Stimulated activated CD4-positive, alpha-beta T cell treated with anti-CD3 and anti-CD28 coated beads, Interleukin-1b, Interleukin-23, amount 100 ng/mL, for 24 hours (primary cell): ENCODE measurements at places on chromosomes 11 and 22.

DNA sequence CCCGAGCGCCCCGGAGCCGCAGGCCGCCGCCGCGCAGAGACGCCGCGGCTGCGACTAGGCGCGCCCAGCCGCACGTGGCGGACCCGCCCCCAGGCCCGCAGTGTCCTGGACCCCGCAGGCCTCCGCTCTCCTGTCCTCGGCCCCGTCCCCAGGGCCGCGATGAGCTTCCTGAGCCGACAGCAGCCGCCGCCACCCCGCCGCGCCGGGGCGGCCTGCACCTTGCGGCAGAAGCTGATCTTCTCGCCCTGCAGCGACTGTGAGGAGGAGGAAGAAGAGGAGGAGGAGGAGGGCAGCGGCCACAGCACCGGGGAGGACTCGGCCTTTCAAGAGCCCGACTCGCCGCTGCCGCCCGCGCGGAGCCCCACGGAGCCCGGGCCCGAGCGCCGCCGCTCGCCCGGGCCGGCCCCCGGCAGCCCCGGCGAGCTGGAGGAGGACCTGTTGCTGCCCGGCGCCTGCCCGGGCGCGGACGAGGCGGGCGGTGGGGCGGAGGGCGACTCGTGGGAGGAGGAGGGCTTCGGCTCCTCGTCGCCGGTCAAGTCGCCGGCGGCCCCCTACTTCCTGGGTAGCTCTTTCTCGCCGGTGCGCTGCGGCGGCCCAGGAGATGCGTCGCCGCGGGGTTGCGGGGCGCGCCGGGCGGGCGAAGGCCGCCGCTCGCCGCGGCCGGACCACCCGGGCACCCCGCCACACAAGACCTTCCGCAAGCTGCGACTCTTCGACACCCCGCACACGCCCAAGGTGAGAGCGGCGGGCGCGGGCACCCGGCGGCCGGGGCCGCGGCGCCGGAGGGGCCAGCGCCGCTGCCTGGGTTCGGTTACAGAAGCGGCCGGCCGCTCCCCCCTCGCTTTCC is 528 bp downstream of the WEE1 start:
- DNase-seq: no peak

DNA sequence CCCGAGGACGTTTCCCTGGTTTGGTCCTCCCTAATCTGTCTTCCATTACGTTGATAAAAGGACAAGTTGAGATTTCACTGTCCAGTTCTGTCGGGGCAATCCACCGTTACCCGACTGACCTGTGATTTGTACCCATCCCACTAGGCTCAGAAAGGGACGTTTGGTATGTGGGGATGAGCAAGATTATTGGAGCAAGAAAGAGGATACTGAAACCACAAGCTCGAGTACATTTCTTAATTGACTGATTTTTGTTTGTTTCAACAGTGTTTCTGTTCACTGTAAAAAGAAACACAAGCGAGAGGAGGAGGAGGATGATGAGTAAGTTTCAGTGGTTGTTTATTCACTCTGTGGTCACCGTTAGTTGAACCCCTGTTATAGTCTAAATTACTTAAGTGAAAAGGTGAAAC is 969 bp downstream of the CCDC117 start:
- DNase-seq: no peak

DNA sequence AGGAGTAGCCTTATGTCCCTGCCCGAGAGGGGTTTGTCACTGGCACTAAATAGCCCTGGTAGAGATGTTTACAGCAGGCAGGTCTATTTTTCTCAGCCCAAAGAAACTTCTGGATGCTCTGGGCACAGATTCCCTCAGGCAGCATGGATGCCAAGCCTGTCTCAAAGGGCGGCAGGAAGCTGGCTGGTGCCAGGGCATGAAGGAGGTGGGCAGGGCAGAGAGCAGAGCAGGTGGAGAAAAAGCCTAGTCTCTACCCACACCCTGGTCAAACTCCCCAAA is 4.1 kb upstream of the GAS2L1 start:
- DNase-seq: no peak

DNA sequence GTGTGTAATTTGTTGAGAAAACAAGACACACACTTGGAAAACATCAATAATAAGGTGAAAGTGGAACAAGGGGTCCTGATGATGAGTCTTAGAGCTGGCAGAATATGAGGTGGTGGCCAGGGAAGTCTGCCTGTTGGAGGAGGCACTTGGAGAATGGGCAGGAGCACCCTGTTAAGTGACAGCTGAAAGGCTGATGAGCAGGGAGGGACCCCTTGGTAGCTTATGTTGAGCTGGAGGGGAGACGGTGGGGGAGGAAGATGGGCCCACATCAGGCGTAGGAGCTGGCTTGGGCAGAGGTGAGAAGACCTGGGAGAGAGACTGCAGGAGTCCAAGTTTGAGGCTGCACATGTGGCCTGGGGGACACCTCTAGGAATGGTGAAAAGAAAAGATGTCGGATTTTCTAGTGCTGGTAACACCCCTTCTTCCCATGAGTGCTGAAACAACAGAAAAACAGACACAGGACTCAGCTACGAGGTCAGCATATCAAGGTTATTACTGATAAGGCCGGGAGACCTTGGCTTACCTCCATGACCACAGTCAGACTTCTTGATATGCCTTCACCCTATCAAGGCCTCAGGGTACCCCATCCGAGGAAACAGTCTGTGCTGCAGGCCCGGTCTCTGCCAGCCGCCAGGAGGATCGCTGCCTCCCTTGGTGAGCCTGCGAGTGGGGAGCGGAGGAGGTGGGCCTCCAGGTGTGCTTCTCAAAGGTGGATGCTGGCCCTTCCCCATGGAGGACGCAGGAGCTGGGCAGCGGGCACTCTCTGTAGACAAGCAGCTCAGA is 14.3 kb upstream of the C11orf96 start:
- no peak for DNase-seq

DNA sequence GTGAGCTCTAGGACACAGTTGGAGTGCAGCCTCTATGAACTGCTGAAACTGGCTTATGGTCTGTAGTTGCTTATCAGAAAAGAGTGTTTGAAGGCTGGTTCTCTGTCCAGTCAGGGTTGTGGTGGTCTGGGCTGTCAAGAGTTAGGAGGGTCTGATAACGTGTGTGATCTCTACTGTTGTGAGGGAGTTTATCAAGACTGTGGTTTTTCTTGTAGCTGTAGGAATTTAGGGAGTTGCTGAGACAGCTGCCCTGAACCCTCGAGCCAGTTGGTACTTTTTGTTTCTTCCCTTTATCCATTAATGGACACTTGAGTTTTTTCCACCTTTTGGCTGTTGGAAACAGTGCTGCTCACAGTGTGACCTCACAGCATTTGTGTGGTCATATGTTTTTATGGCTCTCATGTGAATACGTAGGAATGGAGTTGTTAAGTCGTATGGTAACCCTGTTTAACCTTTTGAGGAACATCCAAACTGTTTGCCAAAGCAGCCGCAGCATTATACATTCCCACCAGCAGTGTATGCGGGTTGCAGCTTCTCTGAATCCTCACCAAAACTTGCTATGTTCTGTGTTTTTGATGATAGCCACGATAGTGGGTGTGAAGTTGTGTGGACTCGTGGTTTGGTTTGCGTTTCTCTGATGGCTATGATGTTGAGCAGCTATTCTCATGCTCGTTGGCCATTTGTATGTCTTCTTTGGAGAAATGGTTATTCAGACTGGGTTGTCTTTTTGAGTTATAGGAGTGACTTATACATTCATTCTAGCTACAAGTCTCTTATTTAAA is 20.9 kb upstream of the DGCR8 start:
- DNase-seq: no peak

DNA sequence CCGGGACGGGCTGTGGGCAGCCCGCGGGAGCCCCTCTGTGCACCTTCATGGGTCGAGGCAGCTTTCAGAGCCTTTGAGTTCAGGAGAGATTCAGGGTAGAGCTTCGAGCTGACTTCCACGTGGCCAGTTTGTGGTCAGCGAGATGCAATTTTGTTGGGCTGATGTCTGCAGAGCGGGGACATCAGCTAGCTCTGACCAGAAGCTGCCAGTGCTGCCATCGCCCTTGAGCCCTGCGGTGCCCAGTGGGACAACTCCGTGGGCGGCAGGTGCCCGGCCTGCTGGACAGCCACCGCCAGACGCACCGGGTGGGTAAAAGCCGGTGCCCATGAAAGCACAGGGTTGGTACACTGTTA is 719 bp downstream of the TALDO1 start:
- no peak for DNase-seq

- DNase-seq: no peak
These were observed 330.4 kb downstream of the BRD1 start for GRCh38 chr22:49497266-49497665.

GRCh38 chr11:128227466-128227865 is 359.9 kb downstream of the ETS1 start:
- DNase-seq: no peak

DNA sequence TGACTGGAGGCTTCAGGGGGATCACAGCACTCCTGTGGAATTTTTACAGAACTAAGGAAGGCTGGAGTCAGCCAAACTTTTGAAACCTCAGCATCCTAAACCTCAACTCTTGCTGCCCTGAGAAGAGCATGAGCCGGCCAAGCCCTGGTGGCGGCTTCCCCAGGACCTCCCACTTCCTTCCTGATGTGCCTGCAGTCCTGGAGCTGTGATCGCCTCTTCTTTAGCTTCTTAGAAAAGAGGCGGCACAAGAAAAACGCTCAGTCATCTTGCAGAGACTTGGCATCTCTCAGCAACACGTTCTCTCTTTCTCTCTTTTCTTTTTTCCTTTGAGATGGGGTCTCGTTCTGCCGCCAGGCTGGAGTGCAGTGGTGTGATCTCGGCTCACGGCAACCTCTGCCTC is 40.4 kb upstream of the AMPD3 start:
- DNase-seq: no peak

DNA sequence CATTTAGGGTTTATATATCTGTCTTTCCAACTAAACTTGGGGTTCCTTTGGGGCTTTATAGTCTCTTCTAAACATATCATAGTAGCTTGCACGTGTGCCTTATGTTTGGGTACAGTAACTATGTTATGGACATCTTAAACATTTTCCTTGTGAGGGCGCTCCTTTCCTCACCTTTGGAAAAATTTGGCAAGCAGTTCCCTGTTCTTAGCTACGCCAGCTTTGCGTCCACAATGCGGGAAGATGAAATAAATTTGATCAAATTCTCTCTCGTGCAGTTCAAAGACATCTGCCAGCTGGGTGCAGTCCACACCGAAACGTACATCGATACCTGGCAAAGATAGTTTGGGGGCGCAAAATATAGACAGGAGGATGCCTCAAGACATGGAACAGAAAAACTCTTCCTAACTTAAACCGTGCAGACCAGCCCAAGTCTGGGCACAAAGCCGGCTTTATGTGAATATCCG is 548 bp downstream of the FDXACB1 start:
- no peak for DNase-seq

DNA sequence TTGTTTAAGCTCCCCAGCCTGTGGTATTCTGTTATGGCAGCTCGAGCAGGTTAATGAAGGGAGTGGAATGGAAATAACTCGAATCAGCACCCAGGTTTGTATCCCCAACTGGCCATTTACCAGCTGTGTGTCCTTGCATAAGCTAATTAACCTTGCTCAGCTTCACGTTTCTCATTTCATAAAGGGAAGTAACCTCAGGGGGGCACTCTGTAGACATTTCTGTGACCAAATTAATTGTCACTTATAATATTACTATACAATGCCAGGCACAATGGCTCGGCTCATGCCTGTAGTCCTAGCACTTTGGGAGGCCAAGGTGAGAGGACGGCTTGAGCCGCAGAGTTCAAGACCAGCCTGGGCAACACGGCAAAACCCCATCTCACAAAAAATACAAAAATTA is 13.8 kb downstream of the ADA2 start:
- DNase-seq: no peak

DNA sequence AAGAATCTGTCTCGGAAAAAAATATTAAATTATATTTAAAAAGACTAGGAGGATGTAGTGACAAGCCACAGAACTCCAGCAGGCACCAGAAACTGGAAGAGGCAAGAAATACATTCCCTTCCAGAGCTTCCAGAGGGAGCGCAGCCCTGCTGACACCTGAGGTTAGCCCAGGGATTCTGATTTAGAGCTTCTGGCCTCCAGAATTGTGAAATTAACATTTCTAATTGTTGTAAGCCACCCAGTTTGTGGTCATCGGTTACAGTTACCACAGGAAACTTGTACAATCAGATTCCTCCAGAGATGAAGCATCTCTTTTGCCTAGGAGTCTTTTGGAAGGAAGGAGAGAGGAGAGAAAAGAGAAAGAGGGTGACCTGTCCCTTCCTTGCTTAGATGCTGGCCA is 6.4 kb upstream of the UBASH3B start:
- DNase-seq: no peak

DNA sequence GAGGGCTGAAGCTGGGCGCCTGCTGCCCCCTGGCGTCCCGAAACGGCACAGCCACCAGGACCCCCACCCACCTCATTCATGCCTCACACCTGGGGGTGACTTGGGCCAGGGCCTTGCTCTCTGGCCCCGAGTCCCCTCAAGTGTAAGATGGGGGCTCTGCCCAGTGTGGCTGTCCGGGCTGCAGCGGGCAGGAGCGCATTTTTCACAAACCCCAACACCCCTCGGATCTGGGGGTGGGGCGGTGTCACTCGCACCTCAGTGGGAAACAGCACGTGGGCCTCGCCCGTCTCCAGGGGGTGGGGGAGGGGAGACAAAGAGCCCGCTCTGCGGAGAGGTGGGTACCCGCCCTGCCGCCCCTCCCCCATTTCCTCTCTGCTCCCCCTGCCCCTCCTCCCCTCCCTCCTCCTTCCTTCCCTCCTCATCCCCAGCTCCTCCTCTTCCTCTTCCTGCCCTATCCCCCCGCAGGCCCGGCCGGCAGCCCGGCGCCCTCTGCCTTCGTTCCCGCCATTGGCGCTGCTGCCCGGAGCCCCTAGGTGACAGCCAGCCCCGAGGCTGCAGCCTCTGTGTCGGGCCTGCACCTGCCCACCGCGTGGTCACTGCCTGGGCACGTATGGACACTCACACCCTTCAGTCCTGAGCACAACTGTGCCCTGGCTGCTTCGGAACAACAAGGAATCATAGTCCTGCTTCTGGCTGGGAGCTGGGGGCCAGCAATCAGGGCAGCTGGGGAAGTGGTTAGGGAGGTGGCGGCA is 6.8 kb upstream of the CDKN1C start:
- DNase-seq: peak; percentile 43

DNA sequence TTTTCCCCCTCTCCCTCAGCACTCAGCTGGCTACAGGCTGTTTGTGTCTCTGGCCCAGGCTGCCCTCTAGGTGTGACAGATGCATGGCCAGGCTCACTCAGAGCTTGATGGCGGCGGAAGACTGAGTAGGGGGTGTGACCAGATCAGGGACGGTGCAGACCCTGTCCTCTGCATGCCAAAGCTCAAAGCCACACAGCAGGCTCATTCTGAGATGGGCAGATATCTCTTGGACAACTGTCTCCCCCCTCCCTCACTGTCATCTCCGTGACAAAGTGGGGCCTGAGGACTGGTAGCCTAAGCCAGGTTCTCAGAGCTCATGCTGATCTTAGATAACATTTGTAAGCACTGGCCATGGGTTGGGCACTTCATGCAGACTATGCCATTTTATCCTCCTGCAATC is 231.3 kb downstream of the DSCAML1 start:
- no peak for DNase-seq

DNA sequence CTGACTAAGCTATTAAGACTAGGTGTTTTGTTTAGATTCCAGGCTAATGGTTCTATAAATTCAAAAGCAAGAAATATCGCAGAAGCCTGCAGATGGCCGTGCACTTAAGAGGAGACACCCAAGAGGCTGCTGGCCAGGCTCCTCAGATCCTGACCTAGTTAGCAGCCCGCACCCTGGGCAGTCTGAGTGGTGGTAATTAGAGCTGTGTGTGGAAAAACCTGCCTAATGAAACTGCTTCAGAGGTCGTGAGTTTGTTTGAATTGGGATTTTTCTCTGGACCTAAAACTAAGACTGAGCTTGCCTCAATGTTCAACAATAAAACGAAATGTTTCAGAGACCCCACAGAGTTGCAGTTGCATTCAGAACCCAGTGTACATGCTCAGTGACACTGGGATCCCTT is 627.7 kb downstream of the OPCML start:
- no peak for DNase-seq

- no peak for DNase-seq
These were observed 45.2 kb upstream of the EHF start for GRCh38 chr11:34575671-34576070.

- no peak for DNase-seq
These were observed 1.6 kb downstream of the IFITM10 start for GRCh38 chr11:1748636-1749394.
